ENCODE measurements at places on chromosomes 7 and 10.

- no peak for DNase-seq
Observed at GRCh38 chr7:101666293-101666692, 37.2 kb upstream of the MYL10 start.

DNA sequence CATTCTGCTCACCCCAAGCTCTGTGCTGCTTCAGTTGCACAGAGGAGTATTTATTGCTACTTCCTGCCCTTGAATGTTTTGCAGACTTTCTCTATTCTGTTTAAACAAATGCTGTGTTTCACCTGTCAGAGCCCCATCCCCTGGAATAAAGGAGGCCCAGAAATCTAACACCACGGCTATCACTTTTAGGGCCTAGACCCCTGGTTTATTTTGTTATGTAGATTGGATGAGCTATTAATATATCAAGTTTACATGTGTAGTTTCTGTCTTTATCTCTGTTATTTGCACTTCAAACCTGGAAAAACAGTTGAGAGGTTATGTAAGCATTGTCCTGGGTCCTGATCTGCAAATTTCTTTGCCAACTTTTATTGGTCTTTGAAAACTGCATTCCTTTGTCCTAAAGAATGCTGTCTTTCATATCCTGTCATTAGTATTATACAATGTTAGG lies 630.1 kb downstream of the PARD3 start:
- DNase-seq: no peak

DNA sequence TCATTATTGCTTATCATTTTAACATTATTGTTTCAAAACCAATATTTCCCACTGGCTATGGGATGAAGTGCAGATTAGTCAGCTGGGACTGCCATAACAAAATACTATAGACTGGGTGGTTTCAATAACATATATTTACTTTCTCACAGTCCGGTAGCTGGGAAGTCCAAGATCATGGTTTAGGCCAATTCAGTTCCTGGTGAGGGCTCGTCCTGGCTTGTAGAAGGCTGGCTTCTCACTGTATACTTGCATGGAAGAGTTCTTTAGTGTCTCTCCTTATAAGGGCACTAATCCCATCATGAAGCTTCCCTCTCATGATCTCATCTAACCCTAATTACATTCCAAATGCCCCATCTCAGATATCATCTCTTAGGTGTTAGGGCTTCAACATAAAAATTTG lies 101.3 kb downstream of the CHRM2 start:
- DNase-seq: no peak

DNA sequence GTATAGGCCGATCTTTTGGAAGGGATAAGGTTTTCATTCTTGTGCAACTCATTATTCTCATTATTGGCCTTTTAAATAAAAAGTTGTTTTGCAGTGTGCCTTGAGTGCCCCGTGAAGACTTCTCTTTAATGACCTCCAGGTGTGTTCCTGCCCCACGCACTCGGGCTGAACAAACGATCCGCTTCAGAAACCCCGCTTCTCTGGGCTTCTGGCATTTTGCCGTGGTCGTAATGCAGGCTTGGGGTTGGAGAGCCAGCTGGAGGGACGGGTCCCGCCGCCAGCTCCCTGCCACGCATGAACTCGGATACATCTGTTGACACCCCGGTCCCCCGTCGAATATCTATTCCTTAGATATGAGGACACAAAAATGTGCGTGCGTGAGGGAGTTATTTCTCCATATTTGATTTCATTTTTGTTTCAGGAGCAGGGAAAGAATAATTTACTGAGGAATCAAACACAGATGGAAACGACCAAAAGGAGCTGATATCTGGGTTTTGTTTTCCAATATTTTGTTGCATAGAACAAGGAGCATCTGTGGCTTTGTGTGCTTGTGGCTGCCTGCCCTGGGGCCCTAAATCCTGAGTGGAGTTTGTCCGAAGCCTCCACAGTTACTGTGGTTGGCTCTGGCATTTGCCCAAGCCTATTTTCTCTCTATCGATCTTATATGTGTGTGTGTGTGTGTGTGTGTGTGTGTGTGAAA lies 17.0 kb upstream of the TTYH3 start:
- no peak for DNase-seq

DNA sequence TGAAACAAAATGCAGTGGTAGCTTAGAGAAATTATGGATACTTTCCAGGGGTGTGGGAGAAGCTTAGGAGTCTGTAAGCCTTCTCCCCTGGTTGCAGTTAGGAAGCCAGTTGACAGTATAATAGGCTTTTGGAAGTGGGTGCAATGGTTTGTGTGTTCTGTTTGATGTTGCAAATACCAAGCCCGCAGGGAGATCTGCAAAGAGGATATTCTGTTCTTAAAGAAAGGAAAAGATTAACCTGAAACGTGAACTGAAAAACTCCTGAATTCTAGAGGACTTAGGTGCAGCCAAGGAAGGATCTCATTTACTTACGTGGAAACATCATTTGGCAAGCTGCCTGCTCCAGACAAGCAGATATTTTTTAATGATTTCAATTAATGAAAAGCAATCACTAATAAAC lies 496.6 kb downstream of the AUTS2 start:
- DNase-seq: no peak

GRCh38 chr10:68067029-68067428 lies 8.1 kb downstream of the HERC4 start:
- DNase-seq: no peak

DNA sequence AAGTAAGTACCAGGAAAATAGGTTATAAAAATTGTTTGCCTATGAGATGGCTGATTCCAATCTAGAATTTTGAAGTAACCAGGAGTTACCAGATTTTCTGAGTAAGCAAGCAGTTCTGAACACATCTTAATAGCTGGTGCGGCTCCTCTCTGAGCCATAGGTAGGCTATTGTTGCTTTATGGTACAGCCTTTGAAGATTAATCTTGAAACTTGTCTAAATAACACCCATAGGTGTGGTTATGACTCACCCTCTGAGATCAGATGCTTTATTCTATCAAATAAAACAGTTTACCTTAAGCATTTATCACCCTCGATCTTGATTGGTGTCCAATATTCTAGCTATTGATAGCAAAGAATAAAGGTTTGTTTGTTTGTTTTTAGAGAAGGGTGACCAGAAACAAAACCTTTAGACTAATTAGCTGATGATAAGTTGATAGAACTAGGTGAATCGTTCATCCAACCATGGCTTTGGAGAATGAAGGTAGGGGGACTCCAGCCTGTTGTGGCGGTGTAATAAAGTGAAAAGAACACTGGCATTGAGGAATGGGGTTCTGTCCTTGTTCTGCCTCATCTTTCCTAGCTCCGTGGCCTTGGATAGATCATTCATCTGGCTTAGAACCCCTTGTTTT lies 72.2 kb downstream of the VTI1A start:
- no peak for DNase-seq

GRCh38 chr7:35820858-35821257 lies 20.0 kb downstream of the SEPTIN7 start:
- no peak for DNase-seq

DNA sequence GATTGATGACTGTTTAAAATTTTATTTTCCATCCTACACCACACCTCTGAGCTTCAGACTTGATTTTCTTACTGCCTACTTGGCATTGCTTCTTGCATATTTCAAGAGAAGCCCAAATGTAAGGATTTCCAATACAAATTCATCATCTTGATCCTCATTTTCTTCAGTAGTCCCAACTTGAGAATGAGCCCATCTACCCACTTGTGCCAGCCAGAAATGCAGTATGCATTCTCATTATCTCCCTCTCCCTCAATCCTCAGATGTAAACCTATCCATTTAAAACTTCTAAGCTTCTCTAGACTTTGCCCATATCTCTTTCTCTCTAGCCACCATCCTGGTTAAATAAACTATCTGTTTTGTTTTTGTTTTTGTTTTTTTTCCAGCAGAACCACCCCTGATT lies 22.4 kb upstream of the EGFR start:
- no peak for DNase-seq

DNA sequence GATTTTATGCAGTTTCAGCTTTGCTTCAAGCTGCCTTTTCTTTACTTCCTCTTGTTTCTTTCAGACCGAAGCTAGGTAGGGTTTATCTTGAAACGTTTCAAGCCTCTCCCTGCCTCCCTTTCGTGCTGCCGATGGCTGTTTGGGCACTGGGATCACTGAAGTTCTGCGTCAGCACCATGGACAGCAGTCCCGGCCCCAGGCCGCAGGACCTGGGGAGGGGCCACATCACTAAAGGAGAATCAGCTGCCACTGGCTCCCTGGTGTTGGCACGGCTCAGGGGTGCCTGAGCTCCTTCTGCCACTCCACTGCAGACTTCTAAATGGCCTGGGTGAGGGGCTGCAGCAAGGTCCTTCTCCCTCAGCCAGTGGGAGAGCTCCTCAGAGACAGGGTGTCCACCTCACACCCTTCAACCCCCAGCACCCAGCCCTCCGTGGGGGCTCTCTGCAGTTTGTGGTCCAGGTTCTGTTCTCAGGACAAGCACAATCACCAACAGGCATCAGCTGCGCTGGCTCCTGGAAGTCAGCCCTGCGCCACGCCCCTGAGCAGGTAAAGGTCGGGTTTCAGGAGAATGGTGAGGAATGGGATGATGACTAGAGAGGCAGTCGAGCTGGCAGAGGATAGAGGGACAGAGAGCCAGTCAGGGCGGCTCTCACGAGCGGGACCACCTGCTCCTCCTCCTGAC lies 387.2 kb downstream of the TCERG1L start:
- no peak for DNase-seq

DNA sequence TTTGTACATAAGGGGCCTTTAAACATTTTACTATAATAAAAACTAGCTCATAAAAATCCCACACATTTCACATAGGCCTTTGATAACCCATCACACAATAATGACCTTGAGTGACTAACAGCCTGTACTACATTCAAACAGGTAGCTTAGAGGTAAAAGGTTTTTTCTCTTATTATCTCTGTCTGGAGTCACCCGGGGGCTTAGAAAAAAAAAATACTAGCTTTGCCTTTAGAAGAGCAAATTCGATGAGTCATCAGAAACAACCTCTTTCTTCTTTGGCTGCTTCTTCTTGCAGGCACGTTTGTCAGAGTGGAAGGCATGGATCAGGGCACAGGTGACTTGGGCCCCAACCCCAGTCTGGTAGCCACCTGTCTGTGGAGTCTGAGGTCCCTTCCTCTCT lies 43.4 kb upstream of the ADO start:
- DNase-seq: no peak

GRCh38 chr10:48444861-48445841 lies 138.7 kb downstream of the MAPK8 start:
- DNase-seq: no peak

DNA sequence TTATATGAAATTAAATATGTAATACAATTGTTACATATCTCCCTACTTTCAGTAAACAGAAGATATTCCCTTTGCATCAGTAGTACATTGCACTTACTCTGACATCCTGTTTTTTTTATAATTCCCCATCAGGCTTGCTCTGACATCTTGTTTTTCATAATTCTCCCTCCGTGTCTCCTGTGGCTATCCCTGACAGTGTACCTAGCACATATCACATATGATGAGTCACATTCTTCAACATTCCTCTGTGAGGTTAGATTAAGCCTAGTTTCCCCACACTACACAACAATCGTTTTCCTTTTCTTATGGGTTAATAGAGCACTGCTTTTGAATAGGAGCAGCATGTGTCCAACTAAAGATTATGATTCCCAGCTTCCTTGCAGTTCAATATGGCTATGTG lies 250.6 kb upstream of the NPVF start:
- no peak for DNase-seq

- DNase-seq: no peak
Observed at GRCh38 chr10:14435976-14436632, 105.4 kb upstream of the FRMD4A start.

DNA sequence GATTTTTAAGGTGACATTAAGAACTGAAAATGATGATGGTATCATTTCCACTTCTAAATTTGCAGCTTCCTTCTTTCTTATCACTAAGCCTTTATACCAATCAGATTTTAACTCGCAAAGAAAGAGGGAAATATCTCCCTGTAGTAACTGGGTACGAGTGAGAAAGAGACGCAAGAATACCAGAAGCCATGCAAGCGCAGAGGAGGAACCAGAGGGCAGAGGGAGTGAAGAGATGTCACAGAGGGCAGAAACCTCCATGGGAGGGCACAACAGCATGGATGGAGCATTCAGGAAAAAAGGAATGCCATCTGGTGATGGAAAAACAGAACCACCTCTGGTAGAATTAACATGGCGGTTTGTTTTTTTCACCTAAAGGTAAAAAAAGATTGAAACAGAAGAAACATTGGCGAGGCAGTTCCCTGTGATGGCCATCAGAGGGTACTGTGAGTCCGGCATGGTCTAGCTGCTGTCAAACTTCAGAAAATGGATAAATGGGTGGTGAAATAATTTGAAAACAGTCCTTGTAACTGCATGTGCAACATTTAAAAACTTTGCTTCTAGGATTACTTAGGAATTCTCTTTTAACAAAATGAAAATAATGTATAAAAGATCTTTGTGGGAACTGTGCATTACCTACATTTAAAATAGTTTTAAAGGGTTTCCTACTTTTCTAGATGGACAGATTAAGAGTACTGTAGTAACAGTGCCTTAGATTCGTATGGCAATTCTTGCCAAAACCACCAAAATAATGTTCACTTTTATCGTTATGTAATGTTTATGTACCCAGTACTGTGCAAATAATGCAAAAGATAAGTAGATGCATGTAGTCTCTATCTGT lies 91.8 kb downstream of the ARHGAP12 start:
- no peak for DNase-seq

GRCh38 chr10:47173929-47174442 lies 126.0 kb upstream of the GDF10 start:
- no peak for DNase-seq

- DNase-seq: no peak
Observed at GRCh38 chr7:37284805-37285231, 163.8 kb downstream of the ELMO1 start.

DNA sequence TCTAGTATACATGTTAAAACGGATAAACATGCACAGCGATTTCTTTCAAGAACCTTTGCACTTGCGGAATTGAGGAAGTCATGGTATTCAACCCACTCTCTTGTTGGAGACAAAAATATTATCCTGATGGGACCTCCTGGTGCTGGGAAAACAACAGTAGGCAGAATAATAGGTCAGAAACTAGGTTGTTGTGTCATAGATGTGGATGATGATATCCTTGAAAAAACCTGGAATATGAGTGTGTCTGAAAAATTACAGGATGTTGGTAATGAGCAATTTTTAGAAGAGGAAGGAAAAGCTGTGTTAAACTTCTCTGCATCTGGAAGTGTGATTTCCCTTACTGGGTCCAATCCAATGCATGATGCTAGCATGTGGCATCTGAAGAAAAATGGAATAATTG lies 6.9 kb downstream of the THNSL1 start:
- no peak for DNase-seq

- DNase-seq: no peak
Observed at GRCh38 chr7:101133621-101134398, 6.9 kb downstream of the SERPINE1 start.

GRCh38 chr10:24826009-24826408 lies 102.3 kb upstream of the ARHGAP21 start:
- no peak for DNase-seq
